SJSA1 (cell line): ENCODE measurements at places on chromosomes 7 and 10. TPM values are rescaled to one million over a fixed set of nuclear protein-coding genes. Genes with fewer than 3 reads are reported as not detected.

GRCh38 chr10:107657851-107658250 is 493.3 kb upstream of the SORCS1 start:
- H3K27me3 ChIP-seq = no peaks in the 10 kb centered on the region
- peaks cover 10% of the 10 kb centered on the region; the same call in 1 of the 2 replicates for H3K4me1 ChIP-seq
- no peak for DNase-seq
- no peak overlapping the region for H3K27ac ChIP-seq
- no peak overlapping the region for H3K4me3 ChIP-seq

- peak; percentile 65 for DNase-seq
- H3K4me1 ChIP-seq = peaks cover 58% of the 10 kb centered on the region
- H3K27me3 ChIP-seq = no peaks in the 10 kb centered on the region
- no peak overlapping the region for H3K4me3 ChIP-seq
- peak overlapping the region; percentile 31 for H3K27ac ChIP-seq
- H3K36me3 ChIP-seq = peaks cover 15% of the 10 kb centered on the region
These were observed 12.5 kb downstream of the PDLIM1 start for GRCh38 chr10:95278061-95278988.

DNA sequence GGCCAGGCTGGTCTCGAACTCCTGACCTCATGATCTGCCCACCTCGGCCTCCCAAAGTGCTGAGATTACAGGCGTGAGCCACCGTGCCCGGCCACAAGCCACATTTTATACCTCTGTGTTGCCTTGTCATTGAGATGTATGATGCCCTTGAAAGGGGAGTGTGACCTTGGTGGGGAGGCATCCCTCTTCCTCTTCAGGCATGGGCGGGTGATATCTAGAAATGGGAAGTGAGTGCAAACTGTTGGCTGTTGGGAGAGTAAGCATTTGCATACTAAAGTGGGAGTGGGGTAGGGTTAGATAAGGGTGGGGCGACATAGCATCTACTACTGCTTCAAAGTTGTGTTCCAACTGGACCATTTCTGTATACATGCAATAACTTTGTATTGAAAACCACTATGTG is 20.1 kb downstream of the RP9 start:
- peaks cover 13% of the 10 kb centered on the region for H3K4me1 ChIP-seq
- no peak overlapping the region for H3K27ac ChIP-seq
- no peaks in the 10 kb centered on the region for H3K27me3 ChIP-seq
- no peak overlapping the region for H3K4me3 ChIP-seq
- peaks cover 10% of the 10 kb centered on the region for H3K36me3 ChIP-seq

- H3K27me3 ChIP-seq = no peaks in the 10 kb centered on the region
- peaks cover 26% of the 10 kb centered on the region for H3K4me1 ChIP-seq
- H3K4me3 ChIP-seq = no peak overlapping the region
- no peak for DNase-seq
- peaks cover 7% of the 10 kb centered on the region for H3K36me3 ChIP-seq
These were observed 223.7 kb upstream of the MKLN1 start for GRCh38 chr7:131103997-131104396.

DNA sequence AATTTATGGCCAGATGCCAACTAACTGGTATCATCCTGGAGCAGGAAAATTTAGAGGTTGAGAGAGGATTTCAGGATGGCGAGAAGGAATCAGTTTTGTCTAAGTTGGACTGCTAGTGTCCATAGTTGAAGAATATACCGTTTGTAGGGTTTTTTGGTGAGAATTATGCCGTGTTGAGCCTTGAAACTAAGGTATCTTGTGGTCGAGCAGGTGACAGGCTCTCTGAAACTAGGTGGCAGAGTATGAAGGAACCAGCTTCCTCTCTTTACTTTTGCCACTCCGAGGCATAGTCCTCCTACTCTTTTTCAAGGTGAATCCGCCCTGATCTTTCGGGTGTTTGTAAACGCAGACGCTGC is 9.7 kb downstream of the MDFIC start:
- H3K4me3 ChIP-seq = no peak overlapping the region
- no peaks in the 10 kb centered on the region for H3K27me3 ChIP-seq
- H3K27ac ChIP-seq = no peak overlapping the region
- H3K4me1 ChIP-seq = 0 out of 2 replicates have a peak, but pooled peaks cover 9% of the 10 kb centered on the region
- DNase-seq = no peak

DNA sequence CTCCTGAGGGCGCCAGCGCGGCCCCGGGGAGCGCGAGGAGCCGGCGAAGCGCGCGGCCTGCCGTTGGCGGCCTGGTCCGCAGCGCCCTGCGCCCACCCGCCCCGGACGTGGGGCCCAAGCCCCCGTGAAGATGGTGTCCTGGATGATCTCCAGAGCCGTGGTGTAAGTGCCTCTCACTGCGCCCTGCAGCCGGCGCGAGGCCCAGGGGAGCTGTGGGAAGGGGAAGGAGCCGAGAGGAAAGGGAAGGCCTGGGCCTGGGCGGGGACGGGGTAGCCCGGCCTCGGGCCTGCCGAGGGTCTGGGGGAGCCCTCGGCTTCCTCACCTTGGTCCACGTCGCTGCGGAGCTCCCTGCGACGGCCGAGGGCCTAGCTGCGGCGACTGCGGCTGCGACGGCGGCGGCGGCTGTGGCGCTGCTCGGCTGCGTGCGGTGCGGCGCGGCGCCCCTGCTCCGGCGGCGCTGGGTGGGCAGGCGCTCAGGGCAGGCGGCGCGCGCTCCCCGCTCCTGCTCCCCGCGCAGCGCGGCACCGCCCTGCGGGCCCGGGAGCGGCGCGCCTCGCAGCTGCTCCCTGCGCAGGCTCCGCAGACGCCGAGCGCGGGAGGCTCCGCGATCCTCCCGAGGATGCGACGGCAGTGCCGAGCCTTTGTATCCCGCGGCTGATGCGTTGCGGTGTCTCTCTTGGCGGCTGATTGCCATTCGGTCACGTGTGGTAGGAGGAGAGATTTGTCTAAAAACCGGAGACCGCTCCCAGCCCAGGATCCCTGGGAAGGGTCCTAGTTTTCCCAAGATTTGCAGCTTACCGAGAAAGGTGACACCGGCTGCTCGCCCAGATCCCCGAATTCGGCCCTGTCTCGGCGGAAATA is 445 bp downstream of the REEP3 start:
- H3K36me3 ChIP-seq = peaks cover 24% of the 10 kb centered on the region
- H3K4me3 ChIP-seq = peak overlapping the region; percentile 99
- peak; percentile 87 for DNase-seq
- peak overlapping the region; percentile 97 for H3K27ac ChIP-seq

GRCh38 chr7:92988051-92988450 is 129.7 kb downstream of the SAMD9 start:
- no peak for DNase-seq
- H3K4me1 ChIP-seq = peaks cover 13% of the 10 kb centered on the region
- no peak overlapping the region for H3K4me3 ChIP-seq
- no peak overlapping the region for H3K27ac ChIP-seq
- H3K36me3 ChIP-seq = no peaks in the 10 kb centered on the region
- no peaks in the 10 kb centered on the region for H3K27me3 ChIP-seq

DNA sequence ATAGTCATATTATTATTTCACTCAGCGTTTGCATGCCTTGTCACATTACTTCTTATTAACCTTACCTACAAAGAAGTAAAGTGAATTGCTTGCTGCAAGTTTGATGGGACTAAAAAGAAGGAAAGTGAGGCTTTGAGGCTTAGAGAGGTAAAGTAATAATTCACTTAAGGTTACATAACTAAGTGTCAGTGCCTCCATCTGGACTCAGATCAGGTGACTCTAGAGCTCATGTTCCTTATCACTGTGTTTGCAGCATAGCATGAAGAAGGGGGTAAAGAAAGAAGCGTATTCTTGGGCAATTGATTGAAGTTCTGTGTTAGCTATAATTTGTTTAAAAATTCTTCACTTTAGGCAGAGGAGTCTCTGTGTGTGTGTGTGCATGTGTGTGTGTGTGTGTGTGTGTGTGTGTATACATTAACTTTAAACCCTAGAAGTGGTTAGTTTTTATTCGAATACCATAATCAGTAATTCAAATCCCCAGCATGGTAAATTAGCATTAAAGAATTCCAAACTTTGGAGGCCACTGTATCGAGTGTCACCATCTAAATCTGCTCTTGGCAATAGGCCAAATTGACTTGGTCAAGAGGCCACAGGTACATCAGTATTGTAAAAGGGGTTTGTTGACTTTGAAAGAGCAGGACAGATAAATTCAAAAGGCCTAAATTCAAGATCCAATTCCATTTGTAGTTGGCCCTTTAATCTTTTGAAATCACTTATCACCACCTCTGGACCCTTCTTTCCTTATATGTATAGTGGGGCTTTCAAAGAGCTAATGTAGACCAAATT is 2.2 kb upstream of the PON3 start:
- DNase-seq = no peak
- no peaks in the 10 kb centered on the region for H3K4me1 ChIP-seq
- no peak overlapping the region for H3K4me3 ChIP-seq
- H3K27ac ChIP-seq = no peak overlapping the region

DNA sequence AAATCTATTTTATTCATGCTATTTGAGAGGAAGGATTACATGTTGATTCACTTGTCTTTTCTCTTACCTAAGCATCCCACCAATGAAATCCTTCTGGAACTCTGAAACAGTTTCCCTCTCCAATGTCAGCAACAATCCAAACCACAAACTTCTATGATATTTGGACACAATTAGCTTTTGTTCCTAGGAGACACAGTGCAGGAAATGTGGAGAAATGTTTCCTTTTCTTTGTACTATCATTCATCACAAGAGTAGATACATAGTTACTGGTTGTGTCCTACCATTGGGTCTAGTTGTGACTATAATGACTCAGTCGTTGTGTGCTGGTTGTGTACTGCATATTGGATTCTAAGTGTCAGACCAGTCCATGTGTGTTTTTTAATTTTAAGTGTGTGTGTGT is 156.8 kb upstream of the MAGI2 start:
- H3K27ac ChIP-seq = no peak overlapping the region
- H3K36me3 ChIP-seq = no peaks in the 10 kb centered on the region
- H3K4me3 ChIP-seq = no peak overlapping the region

- H3K27ac ChIP-seq = no peak overlapping the region
- H3K4me3 ChIP-seq = no peak overlapping the region
- no peaks in the 10 kb centered on the region for H3K27me3 ChIP-seq
- H3K36me3 ChIP-seq = peaks cover 36% of the 10 kb centered on the region
- peaks cover 59% of the 10 kb centered on the region for H3K4me1 ChIP-seq
These were observed 110.1 kb upstream of the RHEB start for GRCh38 chr7:151629713-151630272.

GRCh38 chr10:119670717-119671116 is 19.5 kb downstream of the BAG3 start:
- H3K4me1 ChIP-seq = peaks cover 23% of the 10 kb centered on the region
- no peak for DNase-seq
- H3K27me3 ChIP-seq = no peaks in the 10 kb centered on the region
- peaks cover 85% of the 10 kb centered on the region for H3K36me3 ChIP-seq
- H3K27ac ChIP-seq = no peak overlapping the region

DNA sequence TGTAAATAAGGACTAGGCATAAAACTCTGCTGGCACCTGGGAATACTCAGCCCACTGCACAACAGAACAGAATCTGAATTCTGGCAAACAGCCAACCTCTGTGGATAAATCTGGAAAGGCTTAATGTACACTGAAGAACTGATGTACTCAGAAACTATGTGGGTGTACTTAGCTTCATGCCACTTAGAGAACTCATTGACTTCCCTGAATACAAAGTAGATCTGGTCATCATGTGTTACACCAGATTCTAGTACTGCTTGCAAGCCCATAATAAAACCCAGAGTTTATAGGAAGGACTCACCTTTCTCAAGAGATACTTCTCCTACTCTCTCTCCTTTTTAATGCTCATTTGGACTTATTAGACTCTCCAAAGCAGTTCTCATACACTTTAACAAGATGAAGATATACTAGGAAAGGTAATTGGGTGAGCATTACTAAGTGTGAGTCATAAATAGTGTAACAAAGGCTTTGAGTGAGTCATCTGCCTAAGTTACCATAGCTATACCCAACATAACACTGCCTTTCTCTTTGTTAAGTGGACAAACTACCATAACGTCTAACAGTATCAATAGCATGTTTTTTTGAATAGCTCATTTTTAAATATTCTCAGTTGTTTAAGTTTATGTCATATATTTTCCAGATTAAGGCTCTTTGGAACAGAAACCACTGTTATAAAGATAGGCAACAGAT is 309.1 kb downstream of the MDFIC start:
- H3K27me3 ChIP-seq = no peaks in the 10 kb centered on the region
- no peak overlapping the region for H3K4me3 ChIP-seq
- DNase-seq = peak; percentile 47
- no peaks in the 10 kb centered on the region for H3K36me3 ChIP-seq
- peaks cover 15% of the 10 kb centered on the region for H3K4me1 ChIP-seq

GRCh38 chr7:154640266-154640865 is 362.6 kb downstream of the PAXIP1 start:
- H3K36me3 ChIP-seq = no peaks in the 10 kb centered on the region
- no peaks in the 10 kb centered on the region for H3K4me1 ChIP-seq
- H3K27me3 ChIP-seq = no peaks in the 10 kb centered on the region

- H3K4me1 ChIP-seq = no peaks in the 10 kb centered on the region
- H3K27me3 ChIP-seq = 0 out of 2 replicates have a peak, but pooled peaks cover 2% of the 10 kb centered on the region
- no peak overlapping the region for H3K27ac ChIP-seq
- no peaks in the 10 kb centered on the region for H3K36me3 ChIP-seq
- no peak overlapping the region for H3K4me3 ChIP-seq
- no peak for DNase-seq
These were observed 310.9 kb downstream of the CCDC3 start for GRCh38 chr10:12690525-12691126.

GRCh38 chr10:23403278-23403677 is 35.6 kb upstream of the OTUD1 start:
- H3K27ac ChIP-seq = no peak overlapping the region
- no peaks in the 10 kb centered on the region for H3K4me1 ChIP-seq
- no peaks in the 10 kb centered on the region for H3K36me3 ChIP-seq
- H3K27me3 ChIP-seq = no peaks in the 10 kb centered on the region
- H3K4me3 ChIP-seq = no peak overlapping the region
- no peak for DNase-seq

GRCh38 chr7:106339513-106340246 is 54.9 kb upstream of the NAMPT start:
- DNase-seq = no peak
- H3K27ac ChIP-seq = no peak overlapping the region
- no peaks in the 10 kb centered on the region for H3K27me3 ChIP-seq
- H3K36me3 ChIP-seq = no peaks in the 10 kb centered on the region

TMEM225B gene
- 0.41 and 1.1 TPM in 2 replicates for total RNA-seq

CYP2C19 gene
- total RNA-seq = not detected in 2 replicates

SMO gene
- 11.5 and 14.3 TPM in 2 replicates for total RNA-seq

LAMTOR4 gene
- 115 and 123 TPM in 2 replicates for total RNA-seq

UPK3B gene
- total RNA-seq = 0.11 TPM in 1 of 2 replicates, not detected in the other

CRYGN gene
- not detected in 2 replicates for total RNA-seq
